ENCODE measurements at places on chromosomes 2 and 18.

DNA sequence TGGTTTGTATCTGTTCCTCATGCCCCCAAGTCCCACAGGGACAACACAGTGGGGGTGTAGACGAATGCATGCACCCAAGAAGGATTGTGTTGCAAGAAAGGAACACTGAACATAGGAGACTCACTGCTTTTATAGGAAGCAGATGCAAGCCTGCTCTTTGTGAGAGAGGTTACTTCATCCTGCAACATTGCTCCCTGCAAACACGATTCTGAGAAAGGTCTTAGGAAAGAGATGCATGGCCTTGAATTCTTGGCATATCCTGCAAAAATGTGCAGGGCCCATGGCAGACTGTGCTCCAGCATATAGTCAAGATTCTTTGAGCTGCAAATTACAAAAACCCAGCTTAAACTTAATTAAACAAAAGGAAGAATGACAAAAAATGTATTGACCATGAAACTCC, 312.2 kb upstream of the MGAT5 start:
- no peak for DNase-seq

- DNase-seq: no peak
Measured at GRCh38 chr2:127864877-127865276, 6.9 kb upstream of the POLR2D start.

DNA sequence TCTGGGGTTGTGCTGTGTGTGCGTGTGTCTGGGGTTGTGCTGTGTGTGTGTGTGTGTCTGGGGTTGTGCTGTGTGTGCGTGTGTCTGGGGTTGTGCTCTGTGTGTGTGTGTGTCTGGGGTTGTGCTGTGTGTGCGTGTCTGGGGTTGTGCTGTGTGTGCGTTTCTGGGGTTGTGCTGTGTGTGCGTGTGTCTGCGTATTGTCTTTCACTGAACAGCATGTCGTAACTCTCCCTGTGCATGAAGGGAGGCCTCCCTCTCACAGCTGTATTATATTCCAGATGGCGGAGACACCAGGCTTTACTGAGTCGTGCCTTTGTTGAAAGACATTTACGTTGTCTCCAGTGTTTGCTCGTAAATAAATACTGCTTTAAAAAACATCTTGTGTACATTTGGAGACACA, 5.9 kb downstream of the ACKR3 start:
- DNase-seq: no peak

GRCh38 chr2:234691214-234691575, 194.3 kb upstream of the ARL4C start:
- DNase-seq: no peak

DNA sequence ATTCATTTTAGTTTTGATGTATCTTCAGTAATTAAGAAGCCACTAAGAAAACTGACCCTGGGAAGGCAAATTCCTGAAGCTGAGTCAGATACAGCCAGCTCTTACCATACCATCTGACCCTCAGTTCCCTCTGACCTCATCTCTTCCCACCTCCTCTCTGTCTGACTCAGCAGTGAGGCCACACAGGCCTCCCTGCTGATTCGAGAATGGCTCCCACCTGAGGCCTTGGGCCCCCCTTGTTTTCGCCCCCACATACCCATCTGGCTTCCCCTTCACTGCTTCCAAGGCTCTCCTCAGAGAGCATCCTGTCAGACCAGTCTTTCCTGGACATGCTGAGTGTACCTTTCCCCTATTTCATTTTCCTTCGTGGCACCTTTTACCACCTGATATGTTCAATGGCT, 71.0 kb upstream of the CYP1B1 start:
- no peak for DNase-seq

GRCh38 chr2:170771421-170771937, 1.3 kb downstream of the ERICH2 start:
- no peak for DNase-seq

- no peak for DNase-seq
Measured at GRCh38 chr2:40434731-40435271, 17.1 kb downstream of the SLC8A1 start.

DNA sequence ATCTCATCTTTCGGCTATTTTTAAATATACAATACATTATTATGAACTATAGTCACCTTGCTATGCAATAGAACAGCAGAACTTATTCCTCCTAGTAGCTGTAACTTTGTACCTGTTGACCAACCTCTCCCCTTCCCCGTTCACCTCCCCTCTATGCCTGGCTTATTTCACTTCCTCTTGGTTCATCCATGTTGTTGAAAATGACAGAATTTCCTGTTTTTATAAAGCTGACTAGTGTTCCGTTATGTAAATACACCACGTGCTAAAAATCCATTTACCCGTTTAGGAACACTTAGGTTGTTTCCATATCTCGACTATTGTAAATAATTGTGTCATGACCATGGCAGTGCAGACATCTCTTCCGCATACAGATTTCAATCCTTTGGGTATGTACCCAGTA, 10.3 kb downstream of the ALPI start:
- DNase-seq: no peak

GRCh38 chr18:26473672-26474071, 74.7 kb downstream of the KCTD1 start:
- no peak for DNase-seq
